ENCODE measurements at places on chromosomes 13 and 19. TPM values are rescaled to one million over a fixed set of nuclear protein-coding genes. Genes with fewer than 3 reads are reported as not detected.

Gene GDF15
- 15.0 TPM for polyA plus RNA-seq

Gene CGB5
- not detected for polyA plus RNA-seq

Gene RDH8
- polyA plus RNA-seq: not detected

Gene TEAD2
- 95.9 TPM for polyA plus RNA-seq

Gene PDX1
- polyA plus RNA-seq: not detected

Gene ZFP30
- 23.5 TPM for polyA plus RNA-seq
